ENCODE measurements at places on chromosomes 16 and 17.

DNA sequence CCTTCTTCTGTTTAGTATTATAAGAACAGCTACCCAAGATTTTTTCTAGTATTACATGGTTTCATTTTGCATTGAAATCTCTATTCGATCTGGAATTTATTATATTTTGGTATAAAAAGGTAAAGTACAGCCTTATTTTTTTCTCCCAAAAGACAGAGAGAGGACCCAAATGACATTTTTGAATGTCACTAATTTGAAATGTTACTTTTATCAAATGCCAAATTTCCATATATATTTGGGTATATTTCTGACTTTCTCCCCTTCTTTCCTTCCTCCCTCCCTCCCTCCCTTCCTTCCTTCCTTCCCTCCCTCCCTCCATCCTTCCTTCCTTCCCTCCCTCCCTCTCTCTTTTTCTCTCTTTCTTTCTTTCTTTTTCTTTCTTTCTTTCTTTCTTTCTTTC lies 6.2 kb upstream of the CHP2 start:
- no peak for DNase-seq

DNA sequence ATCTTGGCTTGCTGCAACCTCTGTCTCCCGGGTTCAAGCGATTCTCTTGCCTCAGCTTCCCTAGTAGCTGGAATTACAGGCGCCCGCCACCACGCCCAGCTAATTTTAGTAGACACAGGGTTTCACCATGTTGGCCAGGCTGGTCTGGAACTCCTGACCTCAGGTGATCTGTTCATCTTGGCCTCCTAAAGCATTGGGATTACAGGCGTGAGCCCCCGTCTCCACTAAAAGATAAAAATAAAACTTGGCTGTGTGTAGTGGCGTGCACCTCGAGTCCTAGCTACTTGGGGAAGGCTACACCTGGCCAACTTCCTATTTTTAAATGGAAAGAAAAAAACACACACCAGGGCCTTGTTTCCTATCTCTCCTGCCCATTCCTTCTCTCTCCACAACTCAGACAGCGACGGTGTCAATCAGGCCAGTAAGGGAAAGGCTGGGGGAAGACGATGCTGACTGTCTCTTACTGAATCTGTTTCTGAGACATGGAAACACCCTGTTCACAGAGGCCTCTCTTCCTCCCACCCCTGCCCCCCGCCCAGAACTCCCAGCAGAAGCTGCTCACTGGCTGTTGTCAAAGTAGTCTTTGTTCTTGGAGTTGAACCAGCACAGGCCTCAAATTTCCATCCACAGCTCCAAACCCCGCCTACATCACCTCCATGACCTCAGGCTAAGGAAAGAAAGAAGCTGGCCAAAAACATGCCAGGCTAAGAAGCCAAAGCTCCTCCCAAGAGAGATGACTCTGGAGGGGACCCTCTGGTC lies 96.6 kb downstream of the NXN start:
- no peak for DNase-seq

- DNase-seq: peak; percentile 57
These were observed 633 bp downstream of the TBC1D16 start for GRCh38 chr17:80034791-80035686.

DNA sequence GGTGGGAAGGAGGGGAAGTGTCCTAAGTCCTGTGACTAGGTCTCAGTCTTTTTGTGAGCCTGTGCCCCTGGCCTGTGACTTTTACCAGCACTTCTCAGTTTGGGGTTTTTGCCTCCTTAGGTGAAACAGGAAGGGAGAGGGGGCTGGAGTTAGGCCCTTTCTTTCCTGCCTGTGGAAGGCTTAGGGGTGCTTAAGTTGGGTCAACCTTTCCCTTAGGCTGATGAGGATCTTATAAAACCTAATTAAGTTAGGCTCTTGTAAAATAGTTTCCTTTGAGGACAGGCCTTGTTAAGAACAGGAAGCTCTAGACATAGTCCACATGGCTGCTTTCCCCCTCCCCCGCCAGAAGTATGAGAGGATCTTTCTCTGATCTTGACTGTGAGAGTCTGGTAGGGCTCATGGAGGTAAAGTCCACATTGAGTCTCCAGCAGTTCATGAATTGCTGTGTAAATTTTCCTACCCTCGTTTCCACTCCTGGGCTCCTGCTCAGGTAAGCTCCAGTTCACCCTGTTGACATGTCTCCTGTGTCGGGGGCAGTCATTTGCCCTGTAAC lies 17.0 kb upstream of the DNASE1 start:
- peak; percentile 30 for DNase-seq

- DNase-seq: no peak
These were observed 4.1 kb upstream of the CDH3 start for GRCh38 chr16:68640972-68641371.

- DNase-seq: no peak
These were observed 45.5 kb downstream of the ZCCHC14 start for GRCh38 chr16:87447323-87447722.

GRCh38 chr17:68737761-68738443 lies 136.7 kb upstream of the FAM20A start:
- DNase-seq: no peak

Data from activated T-cell treated with anti-CD3 and anti-CD28 coated beads, Interleukin-2, amount 50 U/mL, for 72 hours (primary cell).